Uterine smooth muscle cell (primary cell): ENCODE measurements at places on chromosomes 1 and 21. TPM values are rescaled to one million over a fixed set of nuclear protein-coding genes. Genes with fewer than 3 reads are reported as not detected.

Gene VHLL
- total RNA-seq, result not detected in 2 replicates

Gene ANGPTL7
- 0.33 and 1.5 TPM in 2 replicates for total RNA-seq

Gene CFHR4
- total RNA-seq, result not detected in 2 replicates

Gene PPFIA4
- total RNA-seq, result 5.0 and 10.1 TPM in 2 replicates

Gene CR1L
- not detected in 2 replicates for total RNA-seq

Gene NDUFS5
- 508 and 624 TPM in 2 replicates for total RNA-seq

Gene SPATA1
- total RNA-seq, result 0.37 and 1.1 TPM in 2 replicates

Gene KRTAP13-2
- not detected in 2 replicates for total RNA-seq

Gene CENPS
- 19.7 and 22.4 TPM in 2 replicates for total RNA-seq

Gene MINDY1
- total RNA-seq, result 5.7 and 6.0 TPM in 2 replicates

Gene SRSF10
- total RNA-seq, result 107 and 139 TPM in 2 replicates

Gene OLFML2B
- 4.9 and 7.0 TPM in 2 replicates for total RNA-seq

Gene SLC30A10
- not detected in 2 replicates for total RNA-seq

Gene KDF1
- total RNA-seq, result not detected in 2 replicates

Gene ANGPTL1
- 2.1 and 3.8 TPM in 2 replicates for total RNA-seq

Gene TADA1
- 13.9 and 17.7 TPM in 2 replicates for total RNA-seq

Gene OR2T29
- not detected in 2 replicates for total RNA-seq

Gene AMY2B
- total RNA-seq, result 2.9 and 7.1 TPM in 2 replicates

Gene MRPS14
- total RNA-seq, result 21.1 TPM in 2 replicates

Gene LCE3D
- not detected in 2 replicates for total RNA-seq

Gene DIO1
- total RNA-seq, result not detected in 2 replicates

Gene TMEM82
- not detected in 2 replicates for total RNA-seq

Gene SLC45A1
- 1.00 and 1.5 TPM in 2 replicates for total RNA-seq

Gene HORMAD1
- total RNA-seq, result not detected in 2 replicates

Gene PTGS2
- 9.2 and 12.8 TPM in 2 replicates for total RNA-seq

Gene AK5
- 45.2 and 49.5 TPM in 2 replicates for total RNA-seq

Gene PMVK
- total RNA-seq, result 6.9 and 9.6 TPM in 2 replicates

Gene SHC1
- total RNA-seq, result 161 and 222 TPM in 2 replicates

Gene ANKRD34A
- total RNA-seq, result 0.33 and 0.50 TPM in 2 replicates

Gene OR14A2
- not detected in 2 replicates for total RNA-seq

Gene COA6
- 21.0 and 33.4 TPM in 2 replicates for total RNA-seq

Gene FAM78B
- 0.77 and 1.1 TPM in 2 replicates for total RNA-seq

Gene PRDM16
- total RNA-seq, result 0.25 and 0.66 TPM in 2 replicates

Gene BTBD19
- total RNA-seq, result 5.4 and 12.0 TPM in 2 replicates

Gene AJAP1
- total RNA-seq, result 0.11 and 0.12 TPM in 2 replicates

Gene LINGO4
- under 0.01 TPM in 1 of 2 replicates, not detected in the other for total RNA-seq

Gene PLPPR5
- total RNA-seq, result 0.12 and 0.89 TPM in 2 replicates

Gene AGBL4
- total RNA-seq, result not detected in 2 replicates

Gene OR2T35
- not detected in 2 replicates for total RNA-seq

Gene CHAF1B
- total RNA-seq, result 2.5 and 8.9 TPM in 2 replicates

Gene TMOD4
- total RNA-seq, result 0.22 TPM in 1 of 2 replicates, not detected in the other

Gene SPRR2G
- total RNA-seq, result not detected in 2 replicates
